NCI-H2081 (cell line): ENCODE measurements at places on chromosomes 4 and X.

- no peak for DNase-seq
Observed at GRCh38 chr4:47954677-47955076, 40.3 kb upstream of the NFXL1 start.

- peak; percentile 74 for DNase-seq
Observed at GRCh38 chrX:154373340-154374306, 811 bp downstream of the FLNA start.

GRCh38 chr4:119211867-119212233 lies 663 bp upstream of the USP53 start:
- no peak for DNase-seq

DNA sequence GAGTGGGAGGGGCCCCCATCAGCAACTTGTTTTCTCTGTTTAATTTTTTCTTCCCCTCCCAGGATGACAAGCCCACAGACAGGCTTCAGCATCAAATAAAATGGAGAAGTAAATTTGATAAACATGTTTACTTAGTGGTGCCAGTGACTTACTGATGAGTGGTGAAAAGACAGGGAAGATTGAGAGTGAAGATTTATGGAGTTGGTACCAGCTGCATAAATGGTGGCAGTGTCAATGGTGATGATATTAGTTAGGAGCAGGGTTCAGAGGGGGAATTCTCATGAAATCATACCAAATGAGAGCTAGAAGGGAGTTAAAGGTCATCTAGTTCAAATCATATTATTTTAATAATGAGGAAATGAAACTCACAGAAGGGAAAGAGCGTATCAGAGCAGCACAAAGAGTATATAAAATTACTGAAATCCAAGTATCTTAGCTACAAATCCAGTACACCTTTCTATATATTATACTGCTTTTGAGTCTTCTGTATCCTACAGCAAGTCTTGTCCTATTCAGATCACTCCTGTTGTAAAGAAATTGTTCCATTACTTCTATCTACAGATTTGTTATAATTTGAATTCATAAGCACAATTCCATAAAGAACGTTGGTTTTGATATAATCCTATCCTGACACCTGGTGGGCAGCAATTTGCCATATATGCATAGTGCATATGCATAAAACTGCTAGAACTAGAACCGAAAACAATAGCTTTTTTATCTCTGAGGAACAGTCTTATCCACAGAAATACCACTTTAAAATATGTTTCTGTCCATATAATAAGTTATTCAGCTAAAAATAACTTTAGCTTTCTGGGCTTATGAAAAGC lies 5.0 kb downstream of the P2RY10 start:
- DNase-seq, result no peak

DNA sequence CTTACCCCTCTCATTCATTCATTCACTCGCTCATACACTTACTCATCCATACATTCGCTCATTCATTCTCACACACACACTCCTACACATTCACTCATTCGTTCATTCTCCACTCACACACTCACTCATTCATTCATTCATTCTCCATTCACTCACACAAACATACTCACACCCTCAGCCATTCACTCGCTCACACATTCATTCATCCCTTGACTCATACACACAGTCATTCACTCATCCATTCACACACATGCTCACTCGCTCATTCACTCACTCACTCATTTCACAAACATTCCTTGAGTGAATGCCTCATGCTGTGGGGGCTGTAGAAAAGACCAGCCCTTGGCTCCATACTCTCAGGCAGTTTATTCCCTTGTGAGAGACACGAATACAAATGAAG lies 151.1 kb upstream of the MAMLD1 start:
- DNase-seq, result no peak

DNA sequence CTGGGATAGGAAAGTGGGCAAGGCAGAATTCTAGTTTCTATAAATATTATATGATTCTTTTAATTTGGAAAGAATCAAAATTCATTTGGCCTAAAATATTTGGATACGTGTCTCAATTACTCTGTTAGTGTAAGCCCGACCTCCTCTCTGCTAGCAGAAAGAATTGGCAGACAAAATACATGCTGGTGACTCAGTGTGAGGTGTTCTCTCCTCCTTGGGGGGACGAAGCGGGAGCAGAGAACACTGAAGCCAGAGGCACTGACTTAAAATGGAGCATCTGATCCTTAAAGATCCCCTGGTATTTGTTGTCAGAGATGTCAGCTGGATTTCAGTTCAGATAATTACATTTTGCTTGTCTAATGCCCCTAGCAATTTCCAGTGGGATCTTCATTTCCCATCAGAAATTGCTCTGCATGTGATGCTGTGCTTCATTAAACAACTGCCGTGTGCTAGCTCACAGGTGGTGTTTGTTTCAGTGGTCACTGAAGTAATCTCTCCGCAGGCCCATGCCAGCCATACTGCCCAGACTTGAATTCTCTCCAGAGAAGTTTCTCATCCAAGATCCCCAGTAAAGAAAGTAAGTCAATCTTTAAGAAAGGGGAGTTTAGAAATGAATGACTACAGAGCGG lies 188.7 kb upstream of the TLL1 start:
- DNase-seq, result no peak
